Activated T-helper 1 cell treated with anti-CD3 and anti-CD28 coated beads, Interleukin-2, amount 50 U/mL, for 16 hours (primary cell): ENCODE measurements at places on chromosomes 5 and 9.

DNA sequence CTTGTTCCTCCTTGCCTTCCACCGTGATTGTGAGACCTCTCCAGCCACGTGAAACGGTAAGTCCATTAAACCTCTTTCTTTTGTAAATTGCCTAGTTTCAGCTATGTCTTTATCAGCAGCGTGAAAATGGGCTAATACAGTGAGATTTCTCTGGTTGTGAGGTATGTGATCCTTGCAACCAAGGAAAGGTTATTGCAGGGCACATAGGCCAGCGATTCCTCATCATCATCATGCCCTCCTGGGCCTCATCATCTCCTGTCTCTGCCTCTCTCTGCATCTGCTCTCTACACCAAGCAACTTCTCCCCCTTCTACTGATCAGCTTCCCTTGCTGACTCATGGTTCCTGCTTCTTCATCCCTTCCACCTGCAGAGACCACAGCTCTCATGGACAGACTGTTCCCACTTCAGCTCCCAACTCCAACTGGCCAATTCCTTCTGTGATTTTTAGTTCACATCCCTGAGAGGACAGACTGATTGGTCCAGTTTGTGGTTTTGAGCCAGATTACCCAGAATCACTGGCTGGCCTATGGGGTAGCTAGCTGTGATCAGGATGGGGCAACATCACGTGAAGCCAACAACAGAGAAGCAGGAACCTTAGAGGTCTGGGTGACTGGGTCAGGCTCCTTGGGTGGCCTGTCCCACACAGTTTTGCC lies 53.1 kb downstream of the LIX1 start:
- DNase-seq: no peak

- no peak for DNase-seq
These were observed 125.1 kb upstream of the SGCD start for GRCh38 chr5:156201788-156202403.

DNA sequence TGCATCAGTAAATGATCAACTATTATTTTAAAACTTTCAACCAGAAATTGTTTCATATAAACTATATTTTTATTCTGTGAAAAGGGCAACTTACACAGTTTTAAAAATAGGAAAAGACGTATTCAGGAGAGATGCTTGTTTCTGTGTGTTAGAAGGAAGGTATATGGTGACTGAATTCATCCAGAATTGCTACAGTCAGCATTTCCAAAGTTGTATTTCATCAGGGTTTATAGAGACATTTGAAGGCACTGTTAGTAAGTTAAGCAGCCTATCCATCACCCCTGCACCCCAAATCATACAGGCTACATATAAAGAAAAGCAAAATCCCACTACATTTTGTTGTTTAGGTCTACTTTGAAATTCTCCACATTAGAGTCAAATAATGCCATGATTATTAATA lies 716.0 kb downstream of the KCTD16 start:
- no peak for DNase-seq

- no peak for DNase-seq
These were observed 326.2 kb downstream of the PRR16 start for GRCh38 chr5:120790339-120790738.

- no peak for DNase-seq
These were observed 50.1 kb downstream of the ST8SIA4 start for GRCh38 chr5:100852988-100853449.

- no peak for DNase-seq
These were observed 169.5 kb downstream of the RGS3 start for GRCh38 chr9:113632776-113633590.

DNA sequence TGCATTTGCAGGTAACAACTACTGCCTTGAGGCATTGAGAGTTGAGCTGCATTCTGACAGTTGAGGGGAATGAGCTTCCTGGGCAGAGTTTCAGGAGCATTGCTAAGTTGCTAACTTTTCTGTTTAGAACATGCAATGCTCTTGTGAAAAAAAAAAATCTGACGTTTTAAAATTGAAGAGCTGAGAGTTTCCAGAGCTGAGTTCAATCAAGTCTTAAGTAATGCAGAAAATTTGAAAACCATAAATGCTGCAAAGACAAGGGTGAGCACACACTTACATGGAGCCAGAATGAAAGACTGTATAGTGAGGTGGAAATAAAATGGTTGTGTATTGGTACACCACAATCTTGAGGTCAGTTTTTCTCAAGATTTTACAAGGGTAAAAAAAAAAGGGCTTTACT lies 166.0 kb downstream of the GABRB2 start:
- no peak for DNase-seq

- no peak for DNase-seq
These were observed 4.9 kb upstream of the SCAMP1 start for GRCh38 chr5:78355561-78355960.

DNA sequence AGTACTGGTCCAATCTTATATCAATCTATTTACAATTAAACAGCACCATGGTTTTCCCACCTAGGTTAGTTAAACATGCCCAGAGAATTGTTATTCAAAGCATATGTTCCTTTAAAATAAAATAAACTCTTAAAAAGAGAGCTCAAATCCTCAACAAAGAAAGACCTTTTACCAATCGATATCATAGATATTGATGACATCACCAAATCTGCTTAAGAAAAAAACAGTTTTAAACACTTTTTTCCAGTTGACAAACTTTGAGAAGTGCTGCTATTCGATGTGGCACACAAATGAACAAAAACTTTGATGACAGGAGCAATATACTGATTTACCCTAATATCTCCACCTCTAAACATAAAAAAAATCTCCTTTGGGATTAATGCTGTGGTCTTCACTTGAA lies 15.7 kb downstream of the EFCAB9 start:
- no peak for DNase-seq

- no peak for DNase-seq
These were observed 830 bp downstream of the PRRC1 start for GRCh38 chr5:127518319-127518621.

DNA sequence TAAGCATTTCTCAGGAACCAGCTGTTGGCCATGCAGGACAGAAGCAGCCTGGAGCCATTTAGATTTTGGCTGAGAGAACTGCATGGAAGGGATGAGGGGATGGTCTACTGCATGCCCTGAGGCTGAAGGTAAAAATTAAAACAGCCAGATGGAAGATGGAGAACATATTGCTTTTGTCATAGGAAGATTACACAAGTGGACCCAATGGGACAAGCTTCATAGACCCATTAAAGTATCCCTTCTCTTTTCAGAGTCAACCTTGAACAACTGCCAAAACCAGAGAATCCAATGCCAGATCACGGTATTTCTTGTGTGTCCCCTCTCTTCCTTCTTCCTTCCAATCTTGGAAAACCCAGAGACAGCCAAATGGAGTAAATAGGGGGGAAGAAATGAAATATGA lies 253.4 kb downstream of the NR2F1-AS1 start:
- no peak for DNase-seq

- DNase-seq: no peak
These were observed 212.5 kb downstream of the GAS1 start for GRCh38 chr9:86734771-86735170.

- DNase-seq: no peak
These were observed 18.1 kb downstream of the ZNF618 start for GRCh38 chr9:113894166-113894565.

DNA sequence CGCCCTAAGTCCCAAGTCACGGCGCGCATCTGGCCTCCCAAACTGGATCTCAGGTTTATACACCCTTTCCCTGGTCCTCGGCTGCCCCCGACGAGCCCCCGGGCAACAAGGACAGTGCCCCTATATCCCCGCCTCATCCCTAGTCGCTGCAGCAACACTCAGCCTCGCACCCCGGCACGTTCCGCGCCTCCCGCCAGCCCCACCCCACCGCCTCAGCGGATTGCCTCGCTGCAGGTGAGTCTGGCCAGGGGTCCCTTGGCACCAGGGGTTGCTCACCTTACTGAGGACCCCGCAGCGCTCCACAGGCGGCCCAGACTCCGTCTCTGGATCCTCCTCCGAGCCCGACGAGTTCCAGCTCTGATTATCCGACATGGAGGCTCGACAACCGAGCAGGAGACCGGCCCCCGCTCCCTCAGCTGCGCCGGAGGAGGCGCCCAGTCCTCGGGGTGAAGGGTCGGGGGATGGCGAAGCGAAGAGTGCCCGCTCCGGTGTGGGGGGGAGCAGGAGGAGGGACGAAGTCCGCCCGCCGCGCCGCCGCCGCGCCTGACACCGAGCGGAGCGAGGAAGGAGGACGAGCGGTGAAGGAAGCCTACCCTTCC lies 494 bp downstream of the CERT1 start:
- DNase-seq: peak; percentile 5

DNA sequence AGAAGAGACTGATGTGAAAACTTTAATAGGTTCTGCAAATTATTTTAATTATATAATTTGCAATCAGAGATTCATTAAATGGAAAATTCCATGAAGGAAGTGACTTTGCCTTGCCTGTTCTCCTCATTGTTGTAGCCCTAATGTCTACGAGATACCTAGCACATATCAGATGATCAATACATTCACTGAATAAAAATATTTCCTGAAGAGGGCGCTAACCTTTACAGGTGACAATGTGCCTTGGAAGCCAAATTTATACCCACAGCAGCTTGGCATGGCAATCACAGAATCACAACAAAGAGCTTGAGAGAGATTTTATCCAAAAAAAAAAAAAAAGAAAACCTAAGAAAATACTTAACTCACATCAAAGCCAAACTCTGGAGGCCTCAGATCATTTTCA lies 17.4 kb downstream of the HAUS6 start:
- DNase-seq: no peak

DNA sequence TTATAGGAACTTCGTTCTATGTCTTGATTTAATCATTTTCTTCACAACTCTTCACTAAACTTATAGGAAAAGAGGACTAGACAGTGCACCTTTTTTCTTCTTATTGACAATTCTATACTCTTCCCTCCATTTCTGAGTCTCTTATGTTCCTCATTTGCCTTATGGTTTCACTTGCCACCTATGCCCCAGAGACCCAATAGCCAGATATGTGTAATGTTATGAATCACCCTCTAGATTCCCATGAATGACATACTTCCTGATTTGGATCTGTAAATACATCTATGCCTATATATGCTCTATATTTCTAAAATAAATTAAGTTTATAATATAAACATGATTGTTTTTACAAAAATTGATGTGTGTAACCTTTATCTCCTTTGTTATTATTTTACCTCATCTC lies 514.1 kb upstream of the MEF2C start:
- no peak for DNase-seq

DNA sequence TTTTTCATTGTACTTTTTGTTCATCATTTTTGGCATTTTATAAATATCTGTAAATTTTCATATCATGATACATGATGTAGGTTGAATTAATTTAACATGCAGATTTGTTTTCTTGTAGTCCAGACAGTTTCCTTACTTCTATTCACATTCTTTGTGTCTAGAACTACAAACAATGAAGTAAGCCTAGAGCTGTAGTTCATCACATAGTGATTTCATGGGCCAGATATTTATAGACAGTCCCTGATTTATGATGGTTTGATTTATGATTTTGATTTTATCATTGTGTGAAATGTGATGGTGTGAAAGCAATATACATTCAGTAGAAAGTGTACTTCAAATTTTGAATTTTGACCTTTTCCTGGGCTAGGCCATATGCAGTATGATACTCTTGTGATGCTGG lies 139.0 kb downstream of the ARHGEF28 start:
- no peak for DNase-seq

DNA sequence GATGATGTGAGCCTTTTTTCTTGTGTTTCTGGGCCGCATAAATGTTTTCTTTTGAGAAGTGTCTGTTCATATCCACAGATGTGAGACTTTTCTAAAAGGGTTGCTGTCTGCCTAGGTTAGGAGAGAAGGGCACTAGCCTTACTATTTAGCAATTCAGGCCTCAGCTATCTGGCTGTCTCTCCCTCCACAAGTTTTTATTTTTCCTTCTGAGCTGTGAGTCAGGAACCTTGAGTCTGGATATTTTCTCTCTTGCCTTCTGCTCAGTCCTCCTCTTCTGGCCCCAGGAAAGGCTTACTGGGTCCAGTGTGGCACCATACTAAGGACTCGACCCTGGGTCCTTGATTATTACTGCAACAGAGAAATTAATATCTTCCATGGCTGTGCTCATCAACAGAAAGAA lies 187.6 kb downstream of the CSNK1G3 start:
- DNase-seq: no peak

GRCh38 chr5:107505763-107506534 lies 164.8 kb downstream of the EFNA5 start:
- DNase-seq: no peak

DNA sequence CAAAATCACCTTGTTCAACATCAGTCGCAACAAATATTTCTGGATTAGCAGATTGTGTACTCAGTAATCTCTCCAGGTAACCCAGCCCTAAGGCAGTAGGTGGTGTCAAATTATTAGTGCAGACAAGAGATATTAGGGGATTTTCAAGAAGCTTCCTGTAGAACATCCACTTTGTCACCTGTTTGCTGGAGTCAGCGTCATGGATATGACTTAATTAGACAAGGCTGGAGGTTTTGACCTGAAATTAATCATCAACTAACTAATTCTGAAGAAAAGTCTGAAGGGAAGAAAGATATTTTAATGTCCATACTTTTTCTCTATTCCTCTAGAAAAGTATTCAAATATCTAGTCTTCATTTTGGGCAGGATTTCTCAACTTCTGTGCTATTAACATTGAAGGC lies 91.4 kb upstream of the CCDC112 start:
- DNase-seq: no peak

GRCh38 chr5:141605523-141606277 lies 13.1 kb downstream of the DIAPH1 start:
- peak; percentile 24 for DNase-seq

DNA sequence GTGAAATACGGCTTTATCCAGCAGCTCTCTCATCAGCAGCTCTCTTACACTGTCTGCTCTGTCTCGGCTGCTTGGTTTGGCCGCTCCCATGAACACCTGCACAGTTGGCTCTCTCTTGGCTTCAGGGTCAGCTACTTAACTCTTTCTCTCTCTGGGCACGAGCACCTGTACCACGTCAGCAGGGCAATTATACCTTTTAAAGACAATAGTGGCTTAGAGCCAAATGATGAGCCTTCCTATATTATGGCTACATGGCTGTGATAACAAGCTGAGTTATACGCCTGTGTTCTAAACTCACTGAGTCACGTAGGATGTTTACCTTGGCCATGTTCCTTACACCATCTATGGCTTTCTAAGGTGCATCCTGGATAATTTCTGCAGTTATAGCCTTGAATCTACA lies 69.2 kb upstream of the CTNND2 start:
- DNase-seq: no peak

DNA sequence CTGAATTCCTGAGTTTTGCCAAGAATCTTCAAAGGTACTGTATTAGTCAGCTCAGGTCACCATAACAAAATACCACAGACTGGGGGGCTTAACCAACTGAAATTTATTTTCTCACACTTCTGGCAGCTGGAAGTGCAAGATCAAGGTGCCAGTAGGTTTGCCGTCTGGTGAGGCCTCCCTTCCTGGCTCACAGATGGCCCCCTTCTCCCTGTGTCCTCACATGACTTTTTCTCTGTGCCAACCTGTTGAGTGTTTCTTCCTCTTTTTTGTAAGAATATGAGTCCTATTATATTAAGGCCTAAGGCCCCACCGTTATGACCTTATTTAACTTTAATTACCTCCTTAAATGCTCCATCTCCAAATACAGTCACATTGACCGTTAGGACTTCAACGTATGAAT lies 156.1 kb upstream of the KIF2A start:
- DNase-seq: no peak

GRCh38 chr9:89879701-89880100 lies 274.9 kb downstream of the GADD45G start:
- no peak for DNase-seq

- DNase-seq: peak; percentile 9
These were observed 52.0 kb upstream of the TJP2 start for GRCh38 chr9:69122082-69122548.
